ENCODE measurements at places on chromosomes 5 and 9.

- no peak for DNase-seq
Measured at GRCh38 chr5:159864885-159865691, 51.2 kb upstream of the ADRA1B start.

- DNase-seq, result no peak
Measured at GRCh38 chr9:83582029-83582428, 40.9 kb upstream of the IDNK start.

DNA sequence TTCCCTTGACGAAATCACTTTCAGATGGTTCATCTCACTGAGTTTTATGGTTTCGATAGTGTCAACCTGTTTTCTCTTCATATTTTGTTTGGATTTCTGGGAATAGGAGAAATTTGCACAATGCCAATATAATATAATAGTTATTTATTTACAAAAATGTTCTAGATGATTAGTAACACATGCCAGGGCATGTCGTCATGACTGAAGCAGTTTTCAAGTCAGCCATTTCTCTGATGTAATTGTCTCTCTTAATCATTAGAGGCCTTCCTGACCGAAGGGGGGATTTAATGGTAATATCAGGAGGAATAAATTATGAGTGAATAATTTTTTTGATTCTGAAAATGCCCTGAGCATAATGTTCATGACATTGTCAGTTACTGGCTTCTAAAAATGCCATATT lies 246.5 kb upstream of the ATP10B start:
- DNase-seq, result no peak

DNA sequence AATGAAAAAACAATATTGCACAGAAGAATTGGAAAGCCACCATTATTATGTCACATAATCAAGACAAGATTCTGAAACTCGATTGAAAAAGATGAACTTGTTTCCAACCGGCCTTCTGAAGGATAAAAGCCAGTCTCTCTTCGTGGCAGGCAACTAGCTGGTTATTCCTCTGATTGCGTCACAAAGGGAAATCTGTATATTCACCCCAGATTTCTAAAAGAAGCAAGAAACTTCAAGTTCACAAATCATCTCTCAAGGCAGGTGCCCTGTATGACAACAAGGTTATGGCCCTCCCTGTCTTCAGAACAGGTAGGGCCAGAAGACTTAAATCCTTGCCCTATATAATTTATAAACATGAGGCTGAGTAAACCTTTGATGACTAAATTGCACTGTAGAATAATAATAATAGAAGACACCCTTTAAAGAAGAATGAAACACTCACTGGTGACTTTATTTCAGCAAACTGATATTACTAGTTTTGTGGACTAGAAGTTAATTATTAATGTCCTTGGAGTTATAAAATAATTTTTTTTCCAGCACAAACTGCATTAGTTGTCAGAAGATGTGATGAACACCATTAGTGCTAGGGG lies 2.9 kb upstream of the KLF4 start:
- DNase-seq, result no peak

DNA sequence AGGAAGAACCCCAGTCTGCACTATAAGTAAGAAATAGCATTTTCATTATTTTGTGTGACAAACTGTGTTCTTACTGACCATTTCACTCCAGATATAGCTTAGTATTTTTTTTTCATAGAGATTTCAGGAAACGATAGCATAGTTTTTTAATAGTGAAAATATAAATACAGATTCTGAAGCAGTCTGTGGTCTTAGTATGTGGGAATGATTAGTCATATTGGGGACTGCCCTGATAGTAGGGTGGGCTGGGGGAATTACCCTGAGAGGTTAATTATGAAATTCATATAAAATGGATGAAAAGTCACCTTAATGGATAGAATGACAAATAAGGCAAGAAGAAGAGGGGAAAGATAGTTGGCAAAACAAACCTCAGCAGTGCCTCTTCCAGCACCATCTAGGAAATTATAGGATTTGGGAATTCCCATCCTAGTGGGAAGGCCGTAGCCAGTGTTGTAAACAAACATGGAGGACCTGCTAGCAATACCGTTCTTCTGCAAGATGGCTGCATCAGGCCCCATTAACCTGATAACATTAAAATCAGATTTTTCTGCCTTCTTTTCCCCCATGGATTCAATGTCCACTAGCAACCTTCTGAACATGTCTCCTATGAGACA lies 23.7 kb upstream of the NR3C1 start:
- DNase-seq, result no peak

DNA sequence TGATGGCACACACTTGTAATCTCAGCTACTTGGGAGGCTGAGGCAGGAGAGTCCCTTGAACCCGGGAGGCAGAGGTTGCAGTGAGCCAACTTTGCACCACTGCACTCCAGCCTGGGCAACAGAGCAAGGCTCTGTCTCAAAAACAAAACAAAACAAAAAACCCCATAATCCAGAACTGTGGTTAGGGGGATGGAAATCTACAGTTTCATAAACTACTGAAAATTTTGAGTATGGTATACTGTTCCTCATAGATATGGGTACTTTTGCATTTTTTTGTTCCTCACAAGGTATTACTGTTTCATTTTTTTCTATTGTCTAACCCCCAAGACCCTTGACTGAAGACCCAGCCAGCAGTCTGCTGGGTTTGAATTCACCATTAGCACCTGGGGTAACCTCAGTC lies 52.2 kb upstream of the MAP3K1 start:
- DNase-seq, result no peak

GRCh38 chr9:126664900-126665643 lies 51.3 kb downstream of the LMX1B start:
- DNase-seq, result no peak

DNA sequence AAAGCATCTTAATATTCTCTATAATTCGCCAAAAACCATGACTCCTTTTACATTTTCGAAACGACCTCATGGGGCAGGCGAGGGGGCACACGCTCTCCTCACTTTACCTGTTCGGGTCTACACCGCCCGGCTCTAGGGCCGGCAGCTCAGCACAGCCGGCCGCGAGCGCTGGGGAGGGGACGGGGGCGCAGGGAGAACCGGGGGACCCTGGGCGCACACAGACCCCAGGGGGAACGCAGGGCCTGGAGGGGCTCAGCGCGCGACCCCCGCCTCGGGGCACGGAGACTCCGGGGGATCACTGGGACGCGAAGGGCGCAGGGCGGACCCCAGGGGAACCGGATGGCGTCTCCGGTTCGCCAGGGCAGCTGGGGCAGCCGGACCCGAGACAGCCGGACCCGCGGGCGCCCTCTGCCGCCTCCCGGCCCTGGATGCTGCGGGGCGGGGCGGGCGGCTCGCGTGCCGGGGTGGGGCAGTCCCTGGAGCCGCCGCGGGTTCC lies at the start of gene AHRR:
Gene AHRR (plus strand): TSS at position 485 of the 496 bp plus-strand sequence. CDS start 22,189 bp downstream, outside the sequence.
- DNase-seq, result no peak

DNA sequence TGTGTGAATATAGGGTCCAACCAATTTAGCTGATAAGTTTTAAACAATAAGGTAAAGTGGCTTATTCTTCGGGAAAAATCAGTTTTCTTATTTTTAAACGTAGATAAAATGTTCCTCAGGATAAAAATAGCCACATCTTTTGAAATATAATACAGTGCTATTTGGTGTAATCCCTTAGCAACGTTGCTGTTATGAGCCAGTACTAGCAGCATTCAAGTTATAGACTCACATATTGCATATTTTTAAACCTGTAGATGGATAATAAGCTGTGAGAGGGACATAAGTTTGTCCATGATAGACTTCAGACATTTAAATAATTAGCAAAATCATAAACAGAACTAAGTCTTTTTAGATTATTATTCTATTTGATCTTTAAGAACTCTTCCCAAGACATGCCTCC lies 6.3 kb downstream of the PDE4D start:
- DNase-seq, result no peak

GRCh38 chr5:181149355-181149754 lies 2.0 kb downstream of the OR2V2 start:
- DNase-seq, result no peak

GRCh38 chr5:36664766-36665165 lies 58.4 kb downstream of the SLC1A3 start:
- DNase-seq, result no peak

DNA sequence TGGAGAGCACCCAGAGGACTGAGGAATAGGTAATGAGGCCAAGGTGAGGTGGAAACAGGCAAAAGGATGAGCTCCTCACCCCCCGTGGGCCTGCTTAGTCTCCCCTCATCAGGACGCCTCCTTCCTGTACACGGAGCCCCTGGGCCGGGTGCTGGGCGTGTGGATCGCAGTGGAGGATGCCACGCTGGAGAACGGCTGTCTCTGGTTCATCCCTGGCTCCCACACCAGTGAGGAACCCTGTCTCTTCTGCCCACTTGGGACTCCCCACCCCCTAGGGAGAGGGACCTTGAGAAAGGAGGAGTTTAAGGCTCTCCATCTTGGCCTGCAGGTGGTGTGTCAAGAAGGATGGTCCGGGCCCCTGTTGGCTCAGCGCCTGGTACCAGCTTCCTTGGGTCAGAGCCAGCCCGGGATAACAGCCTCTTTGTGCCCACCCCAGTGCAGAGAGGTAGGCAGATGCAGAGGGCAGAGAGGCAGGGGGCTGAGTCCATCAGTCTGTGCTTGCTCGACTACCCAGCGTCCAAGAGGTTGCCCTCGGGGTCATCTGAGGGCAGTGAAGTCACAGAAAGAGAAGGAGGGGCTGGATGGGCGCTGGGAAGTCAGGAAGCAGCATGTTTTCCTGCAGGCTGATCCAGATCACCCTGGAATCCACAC lies 7.0 kb downstream of the DOLK start:
- no peak for DNase-seq

GRCh38 chr5:67992923-67993322 lies 222.6 kb upstream of the PIK3R1 start:
- no peak for DNase-seq

GRCh38 chr9:88028338-88028737 lies 54.0 kb upstream of the CDK20 start:
- DNase-seq, result no peak

GRCh38 chr9:90099262-90099963 lies 494.6 kb downstream of the GADD45G start:
- DNase-seq, result no peak

- DNase-seq, result no peak
Measured at GRCh38 chr9:37262410-37262809, 142.0 kb downstream of the ZCCHC7 start.

Measured in stimulated activated CD8-positive, alpha-beta memory T cell treated with anti-CD3 and anti-CD28 coated beads, Interleukin-4, amount 100 ng/mL, for 4 hours (primary cell).